ENCODE measurements at places on chromosomes 1 and 21.

GRCh38 chr1:78587211-78587610 lies 33.0 kb upstream of the IFI44L start:
- DNase-seq, result no peak

DNA sequence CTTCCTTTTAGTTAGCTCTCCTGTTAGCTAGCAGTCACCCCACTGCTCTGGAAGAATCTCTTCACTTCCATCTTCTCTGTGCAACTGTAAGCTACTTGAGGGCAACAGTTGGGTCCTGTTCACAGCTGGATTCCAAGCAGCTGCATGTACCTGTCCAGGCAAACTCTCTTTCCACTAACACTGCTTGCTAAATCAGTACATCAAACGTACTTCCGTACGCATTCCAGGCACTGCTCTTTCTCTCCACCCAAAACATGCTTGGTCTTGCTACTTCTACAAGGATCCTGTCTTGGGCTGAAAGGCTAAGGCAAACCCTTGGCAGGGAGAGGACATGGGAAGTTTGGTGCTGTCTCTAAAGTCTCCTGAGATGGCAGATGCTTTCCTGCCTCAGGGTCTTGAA lies 139.2 kb upstream of the CACNA1E start:
- no peak for DNase-seq

- peak; percentile 32 for DNase-seq
Observed at GRCh38 chr1:25430967-25431881, 527 bp downstream of the MACO1 start.

DNA sequence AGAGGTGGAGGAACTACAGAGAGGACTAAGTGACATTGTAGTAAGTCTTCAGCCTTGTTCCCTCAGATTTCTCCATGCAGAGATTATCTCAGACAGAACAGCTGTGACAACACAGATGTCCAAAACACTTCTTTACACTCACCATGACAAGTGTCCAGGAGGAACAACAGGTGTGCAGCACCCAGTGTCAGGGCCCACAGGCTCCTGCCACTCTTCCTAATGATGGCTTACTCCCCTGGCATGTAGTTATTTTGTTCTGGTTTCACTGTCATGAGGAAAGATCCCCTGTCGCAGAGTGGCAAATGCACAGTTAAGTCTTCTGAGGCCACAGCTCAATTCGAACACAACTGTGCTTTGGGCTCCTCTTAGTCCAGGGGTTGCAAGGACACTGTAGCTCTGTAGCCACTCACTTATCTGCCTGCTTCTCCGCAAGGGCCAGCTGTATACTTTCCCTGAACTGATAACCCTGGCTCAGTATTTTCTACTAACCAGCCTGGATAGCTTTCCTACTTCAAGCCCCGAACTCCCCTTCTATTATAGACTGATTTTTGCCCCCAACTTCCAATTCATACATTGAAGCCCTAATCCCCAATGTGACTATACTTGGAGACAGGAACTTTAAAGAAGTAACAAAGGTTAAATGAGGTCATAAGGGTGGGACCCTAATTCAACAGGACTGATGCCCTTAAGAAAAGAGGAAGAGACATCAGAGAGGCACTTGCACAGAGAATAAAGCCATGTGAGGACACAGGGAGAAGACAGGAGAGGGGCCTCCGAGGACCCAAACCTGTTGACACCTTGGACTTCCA lies 11.1 kb downstream of the PDZK1 start:
- DNase-seq, result peak; percentile 58

GRCh38 chr1:44842862-44843655 lies at the start of gene PTCH2:
PTCH2 (minus strand) TSS chr1:44843253; CDS start chr1:44842932, 321 bp downstream.
- DNase-seq, result peak; percentile 82

Data from hematopoietic multipotent progenitor cell treated with erythropoietin and hydrocortisone succinate and interleukin-3 and kit ligand, for 4 days (in vitro differentiated cells).